Left lung (tissue), 14 donors: ENCODE measurements at places on chromosomes 5 and 9. TPM values are rescaled to one million over a fixed set of nuclear protein-coding genes. Genes with fewer than 3 reads are reported as not detected.

The CXCL14 gene
- total RNA-seq, result 2.3 TPM

The CDKN2B gene
- total RNA-seq, result 75.6 TPM

The TEK gene
- 20.3 TPM for total RNA-seq

The RNF183 gene
- not detected for total RNA-seq

The ACTBL2 gene
- total RNA-seq, result 0.29 TPM

The GRM6 gene
- not detected for total RNA-seq

The PCDHA9 gene
- total RNA-seq, result 0.20 TPM

The SPATA31D4 gene
- not detected for total RNA-seq

GRCh38 chr5:153641183-153641688 is 150.8 kb downstream of the GRIA1 start:
- H3K27me3 ChIP-seq, result no peaks in the 10 kb centered on the region
- H3K36me3 ChIP-seq, result no peaks in the 10 kb centered on the region
- no peak overlapping the region for H3K4me3 ChIP-seq
- peak; percentile 70 for DNase-seq
- no peak overlapping the region for H3K27ac ChIP-seq

DNA sequence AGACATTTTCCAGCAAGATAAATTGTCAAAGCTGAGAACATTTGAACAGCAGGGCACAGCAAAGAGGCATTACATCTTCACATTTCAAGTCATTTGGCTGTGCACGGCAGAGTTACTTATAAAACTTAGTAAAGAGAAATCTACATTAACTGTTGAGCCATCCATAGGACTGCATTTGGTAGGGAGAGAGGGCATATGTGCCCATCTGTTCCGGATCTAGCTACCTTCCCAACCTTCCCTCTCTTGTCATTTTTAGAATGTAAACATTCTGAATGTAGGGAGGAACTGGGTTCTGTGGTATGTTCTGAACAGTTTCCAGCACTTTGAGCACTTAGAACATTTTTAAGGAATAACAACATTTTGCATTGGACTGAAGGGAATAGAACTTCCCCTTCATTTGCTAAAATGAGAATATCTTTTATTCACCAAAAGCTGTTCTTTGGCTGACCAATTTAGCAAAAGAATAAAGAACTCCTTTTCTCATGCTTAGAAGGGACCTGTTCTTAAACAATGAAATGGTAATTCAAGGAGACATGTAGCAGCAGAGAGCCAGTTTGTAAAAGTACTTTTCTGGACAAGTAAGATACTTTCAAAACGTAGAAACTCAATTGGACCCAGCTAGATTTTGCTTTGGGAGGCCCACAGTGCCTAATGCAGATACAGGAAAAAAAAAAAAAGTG is 104.4 kb downstream of the CETN3 start:
- H3K27ac ChIP-seq, result no peak overlapping the region
- no peaks in the 10 kb centered on the region for H3K27me3 ChIP-seq
- no peak for DNase-seq

- H3K4me1 ChIP-seq, result no peaks in the 10 kb centered on the region
- H3K27me3 ChIP-seq, result no peaks in the 10 kb centered on the region
- no peak overlapping the region for H3K4me3 ChIP-seq
- H3K27ac ChIP-seq, result no peak overlapping the region
- no peaks in the 10 kb centered on the region for H3K36me3 ChIP-seq
These were observed 5.2 kb upstream of the ANKS6 start for GRCh38 chr9:98801561-98801960.

DNA sequence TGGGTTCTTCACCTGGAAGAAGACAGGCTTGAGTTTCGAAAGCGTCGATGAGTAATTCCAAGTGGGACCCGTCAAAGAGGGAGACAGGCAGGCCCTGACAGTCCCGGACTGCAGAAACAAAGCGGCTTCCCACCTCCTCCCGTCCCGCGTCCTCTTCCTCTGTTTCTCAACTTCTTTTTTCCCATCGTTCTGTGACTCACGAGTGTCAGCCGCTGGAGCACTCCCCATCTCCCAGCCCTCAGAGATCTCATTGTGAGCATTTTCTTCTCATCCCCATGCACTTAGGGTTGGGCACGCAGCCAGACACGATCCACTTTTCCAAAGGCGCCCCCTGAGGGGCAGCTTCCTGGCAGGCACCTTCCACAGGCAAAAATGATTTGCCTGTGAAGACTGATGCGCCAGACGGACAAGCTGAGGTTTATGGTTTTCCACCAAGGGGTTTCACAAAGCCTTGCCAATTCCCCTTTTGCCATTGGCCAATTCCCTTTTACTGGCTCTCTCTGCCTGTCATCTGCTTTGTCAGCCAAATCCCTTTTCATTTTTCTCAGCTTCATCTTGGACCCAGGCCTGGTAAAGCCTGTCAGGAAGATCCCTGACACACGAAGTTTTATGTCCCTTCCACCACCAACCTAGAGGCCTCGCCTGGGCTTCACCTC is 86.5 kb upstream of the ANKRD55 start:
- no peak overlapping the region for H3K27ac ChIP-seq
- H3K4me3 ChIP-seq, result no peak overlapping the region
- H3K4me1 ChIP-seq, result no peaks in the 10 kb centered on the region

DNA sequence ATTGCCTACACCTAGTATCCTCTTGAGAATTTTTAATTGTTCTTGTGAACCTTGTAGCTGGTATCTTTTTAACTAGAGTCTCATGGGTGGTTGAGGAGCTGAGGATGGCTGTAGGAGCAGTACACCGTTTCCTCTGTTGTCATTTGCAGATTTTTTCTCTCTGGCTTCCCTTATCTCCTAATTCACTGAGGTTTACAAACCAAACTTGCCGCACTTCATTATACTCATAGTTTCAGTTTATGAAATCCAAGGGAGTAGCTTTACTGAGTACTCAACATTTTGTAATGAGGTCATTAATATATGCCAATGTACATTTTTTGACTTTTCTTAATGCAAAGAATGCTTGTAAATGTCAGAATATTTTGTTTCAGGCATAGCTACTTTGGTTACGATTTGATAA is 154.2 kb downstream of the CCDC171 start:
- H3K27me3 ChIP-seq, result no peaks in the 10 kb centered on the region
- no peaks in the 10 kb centered on the region for H3K36me3 ChIP-seq
- peak; percentile 47 for DNase-seq
- no peak overlapping the region for H3K4me3 ChIP-seq
- no peaks in the 10 kb centered on the region for H3K4me1 ChIP-seq

DNA sequence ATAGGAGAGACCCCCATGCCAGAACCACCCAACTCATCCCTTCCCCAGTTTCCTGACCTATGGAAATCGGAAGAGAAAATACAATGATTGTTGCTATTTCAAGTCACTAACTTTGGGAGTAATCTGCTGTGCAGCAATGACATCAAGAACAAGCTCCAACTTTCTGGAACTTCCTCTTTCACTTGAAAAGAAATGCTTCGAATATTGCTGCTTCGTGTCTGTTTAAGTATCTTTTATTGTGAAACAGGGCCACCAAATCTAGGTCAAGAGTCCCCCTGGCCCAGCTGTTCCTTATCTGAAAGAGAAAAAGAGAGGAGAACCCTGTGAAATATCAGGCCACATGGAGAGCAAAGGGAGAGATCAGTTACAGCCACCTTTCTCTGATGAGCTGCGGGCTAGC is 59.4 kb upstream of the DNAH5 start:
- H3K4me1 ChIP-seq, result peaks cover 10% of the 10 kb centered on the region
- no peaks in the 10 kb centered on the region for H3K36me3 ChIP-seq
- no peak overlapping the region for H3K4me3 ChIP-seq
- DNase-seq, result no peak
- no peak overlapping the region for H3K27ac ChIP-seq
- H3K27me3 ChIP-seq, result peaks cover 5% of the 10 kb centered on the region

GRCh38 chr5:56608217-56608925 is 207.0 kb upstream of the MAP3K1 start:
- no peak overlapping the region for H3K27ac ChIP-seq
- no peaks in the 10 kb centered on the region for H3K27me3 ChIP-seq
- DNase-seq, result no peak
- H3K4me3 ChIP-seq, result no peak overlapping the region

GRCh38 chr9:130579738-130580463 is 524 bp downstream of the FUBP3 start:
- H3K4me3 ChIP-seq, result peak overlapping the region; percentile 76
- peak overlapping the region; percentile 80 for H3K27ac ChIP-seq
- H3K36me3 ChIP-seq, result no peaks in the 10 kb centered on the region
- H3K4me1 ChIP-seq, result peaks cover 26% of the 10 kb centered on the region

GRCh38 chr9:122806661-122807060 is 6.7 kb downstream of the OR1K1 start:
- H3K4me1 ChIP-seq, result peaks cover 6% of the 10 kb centered on the region
- DNase-seq, result no peak
- no peak overlapping the region for H3K27ac ChIP-seq

DNA sequence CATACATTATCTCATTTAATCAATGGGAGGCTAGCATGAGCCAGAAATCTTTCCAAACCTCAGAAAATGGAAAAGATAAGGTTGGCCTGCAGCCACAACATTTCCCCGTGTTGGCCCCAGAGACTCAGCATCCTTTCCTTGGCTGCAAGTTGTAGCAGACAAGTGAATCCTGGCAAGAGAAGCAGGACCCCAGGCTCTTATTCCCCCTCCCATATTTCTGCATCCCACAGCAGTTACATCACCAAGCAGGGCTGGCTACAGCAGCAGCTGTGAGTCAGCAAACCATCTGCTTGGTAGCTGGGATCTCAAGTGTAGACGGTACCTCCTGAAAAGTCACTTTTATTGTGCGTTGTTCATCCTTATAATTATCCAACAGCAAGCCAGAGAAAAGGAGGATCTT is 212.4 kb downstream of the GNA14 start:
- H3K36me3 ChIP-seq, result no peaks in the 10 kb centered on the region
- no peak for DNase-seq
- no peak overlapping the region for H3K4me3 ChIP-seq
- H3K27ac ChIP-seq, result no peak overlapping the region

DNA sequence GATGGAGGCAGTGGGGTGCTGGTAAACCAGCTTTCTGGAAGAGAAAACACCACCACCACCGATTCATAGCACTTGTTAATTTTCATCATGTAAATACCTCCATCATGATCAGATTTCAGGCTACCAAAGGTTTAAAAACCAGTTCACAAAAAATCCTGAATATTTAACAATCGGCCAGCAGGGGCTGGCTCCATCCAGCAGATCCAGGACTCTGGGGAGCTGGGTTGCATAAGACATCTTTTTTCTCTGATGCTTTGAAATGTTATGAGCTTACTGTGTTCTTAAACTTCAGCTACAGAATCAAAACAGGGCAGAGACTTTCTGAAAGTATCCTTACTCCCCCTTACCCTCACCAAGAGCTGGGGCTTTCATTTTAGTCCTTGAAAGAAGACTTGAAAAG is 14.6 kb upstream of the RNF183 start:
- H3K27me3 ChIP-seq, result no peaks in the 10 kb centered on the region
- no peak for DNase-seq
- no peak overlapping the region for H3K4me3 ChIP-seq
- H3K36me3 ChIP-seq, result no peaks in the 10 kb centered on the region
- no peaks in the 10 kb centered on the region for H3K4me1 ChIP-seq

DNA sequence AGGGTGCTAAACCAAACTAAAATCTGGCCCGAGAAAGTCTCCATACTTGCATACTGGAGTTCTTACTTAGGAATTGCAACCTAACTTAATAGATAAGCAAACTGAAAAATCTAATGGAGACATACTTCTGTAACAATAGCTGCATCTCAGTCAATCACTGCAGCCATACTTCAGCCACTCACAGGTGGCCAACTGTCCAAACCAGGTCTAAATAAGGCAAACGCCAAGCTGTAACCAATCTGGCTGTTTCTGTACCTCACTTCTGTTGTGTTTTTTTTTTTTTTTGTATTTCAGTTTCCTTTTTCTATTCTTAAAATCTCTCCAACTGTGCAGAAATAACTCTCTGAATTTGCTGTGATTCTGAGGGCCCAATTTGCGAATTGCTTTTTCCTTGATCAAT is 4.4 kb upstream of the NDUFB6 start:
- H3K36me3 ChIP-seq, result no peaks in the 10 kb centered on the region
- H3K4me3 ChIP-seq, result no peak overlapping the region
- H3K27me3 ChIP-seq, result no peaks in the 10 kb centered on the region
- peaks cover 9% of the 10 kb centered on the region for H3K4me1 ChIP-seq

DNA sequence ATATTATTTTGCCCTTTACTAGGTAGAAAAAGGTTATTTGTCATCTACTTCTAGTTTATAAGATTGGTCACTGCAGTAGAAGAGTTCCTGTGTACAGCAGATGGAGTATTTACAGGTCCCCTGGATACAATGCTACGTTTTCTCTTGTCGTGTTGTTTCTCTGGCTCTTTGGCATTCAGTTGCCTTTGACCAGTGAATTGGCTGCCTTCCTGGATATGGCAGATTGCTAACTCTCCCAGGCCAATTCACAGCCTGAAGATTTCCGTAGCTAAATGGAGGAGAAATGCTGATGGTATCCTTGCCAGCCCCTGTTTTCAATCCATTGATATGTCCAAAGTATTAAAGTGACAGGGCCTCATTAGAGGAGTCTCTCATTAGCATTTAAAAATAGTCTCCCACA is 32.5 kb upstream of the GNAQ start:
- H3K4me1 ChIP-seq, result no peaks in the 10 kb centered on the region
- H3K36me3 ChIP-seq, result no peaks in the 10 kb centered on the region
- H3K27ac ChIP-seq, result no peak overlapping the region
- no peak overlapping the region for H3K4me3 ChIP-seq
- DNase-seq, result no peak
- H3K27me3 ChIP-seq, result no peaks in the 10 kb centered on the region

- no peak overlapping the region for H3K27ac ChIP-seq
- DNase-seq, result no peak
- H3K4me3 ChIP-seq, result no peak overlapping the region
- peaks cover 30% of the 10 kb centered on the region for H3K27me3 ChIP-seq
These were observed 19.6 kb downstream of the CRB2 start for GRCh38 chr9:123375469-123376132.

- H3K27ac ChIP-seq, result no peak overlapping the region
- no peak for DNase-seq
- H3K4me3 ChIP-seq, result no peak overlapping the region
- no peaks in the 10 kb centered on the region for H3K27me3 ChIP-seq
- no peaks in the 10 kb centered on the region for H3K36me3 ChIP-seq
These were observed 12.0 kb downstream of the TMEM8B start for GRCh38 chr9:35840881-35841644.

- no peaks in the 10 kb centered on the region for H3K4me1 ChIP-seq
- no peak overlapping the region for H3K4me3 ChIP-seq
- no peaks in the 10 kb centered on the region for H3K27me3 ChIP-seq
- no peak for DNase-seq
- no peak overlapping the region for H3K27ac ChIP-seq
These were observed 128.2 kb upstream of the TMEM161B start for GRCh38 chr5:88396751-88397281.

DNA sequence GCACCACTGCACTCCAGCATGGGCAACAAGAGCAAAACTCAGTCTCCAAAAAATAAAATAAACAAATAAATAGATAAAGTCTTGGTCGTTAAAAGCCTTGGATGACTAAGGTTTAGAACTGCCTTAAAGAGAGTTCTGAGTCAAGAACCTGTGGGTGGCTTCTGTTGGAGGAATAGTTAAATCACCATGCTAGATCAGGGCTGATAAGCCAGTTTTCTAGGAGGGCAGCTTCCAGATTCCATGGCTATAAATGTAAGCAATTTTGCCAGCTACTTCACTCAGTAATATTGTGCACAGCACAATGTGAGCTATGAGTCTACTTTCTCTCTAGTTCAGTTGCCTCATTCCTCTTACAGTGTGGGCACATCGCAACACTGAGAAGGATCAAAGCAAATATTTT is 242.1 kb upstream of the NUDT12 start:
- H3K36me3 ChIP-seq, result no peaks in the 10 kb centered on the region
- no peaks in the 10 kb centered on the region for H3K4me1 ChIP-seq
- DNase-seq, result no peak
- no peaks in the 10 kb centered on the region for H3K27me3 ChIP-seq
